ENCODE measurements at places on chromosomes 6 and 20.

DNA sequence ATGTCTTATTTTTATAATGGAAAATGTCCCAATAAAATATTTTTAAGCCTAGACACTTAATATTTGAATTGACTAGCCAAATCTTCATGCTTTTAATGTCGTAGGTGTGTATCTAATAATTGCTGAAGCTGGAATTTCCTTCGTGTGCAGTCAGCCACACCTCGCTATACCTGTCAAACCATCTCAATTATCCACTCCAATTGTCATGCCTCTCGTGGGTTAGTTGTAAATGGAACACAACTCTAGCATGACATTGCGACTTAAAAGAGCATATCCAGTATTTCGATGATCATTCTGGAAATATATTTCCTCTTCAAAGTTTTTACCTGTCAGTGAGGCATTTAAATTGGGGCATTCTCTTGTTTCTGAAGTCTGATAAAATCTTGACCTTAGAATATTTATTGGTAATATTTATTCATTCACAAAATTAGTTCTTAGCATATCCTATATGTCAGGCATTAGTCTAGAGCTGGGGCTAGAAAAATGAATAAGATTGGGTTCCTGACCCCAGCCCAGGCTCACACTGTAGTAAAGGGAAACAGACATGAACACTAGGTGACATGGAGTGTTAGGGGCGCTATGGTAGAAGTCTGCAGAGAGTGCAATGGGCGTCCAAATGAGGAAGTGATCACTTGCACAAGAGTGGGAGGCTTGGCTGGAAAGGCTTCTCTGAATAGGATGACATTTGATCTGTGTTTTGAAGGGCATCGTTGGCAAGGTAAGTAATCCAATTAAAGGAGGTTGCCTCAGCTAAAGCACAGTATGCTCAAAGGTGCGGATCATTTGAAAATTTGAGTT lies 11.0 kb upstream of the CFAP206 start:
- no peak for DNase-seq

DNA sequence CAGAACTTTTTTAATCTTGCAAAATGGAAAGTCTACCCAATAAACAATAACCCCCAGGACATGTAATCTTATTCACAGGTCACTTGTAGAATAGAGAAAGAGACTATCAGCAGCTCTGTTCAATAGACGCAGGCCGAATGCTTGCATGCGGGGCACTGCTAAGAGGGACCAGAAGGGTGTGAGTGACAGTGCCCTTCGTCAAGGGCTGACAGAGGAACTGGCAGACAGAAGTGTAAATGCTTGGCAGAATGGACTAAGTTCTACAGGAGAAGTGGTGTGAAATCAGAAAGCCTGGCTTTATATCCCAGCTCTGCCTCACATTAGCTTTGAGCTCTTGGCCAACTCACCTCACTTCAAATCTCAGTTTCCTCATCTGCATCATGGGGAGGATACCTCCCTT lies 21.0 kb downstream of the DDO start:
- no peak for DNase-seq

GRCh38 chr6:121887724-121888123 lies 452.3 kb downstream of the GJA1 start:
- no peak for DNase-seq

- DNase-seq = no peak
Observed at GRCh38 chr6:150936021-150936555, 70.6 kb downstream of the MTHFD1L start.

- DNase-seq = peak; percentile 52
Observed at GRCh38 chr20:3172933-3173609, at the start of gene LZTS3. Gene LZTS3 (minus strand): TSS chr20:3173549. CDS start chr20:3167163, 6,386 bp downstream.

DNA sequence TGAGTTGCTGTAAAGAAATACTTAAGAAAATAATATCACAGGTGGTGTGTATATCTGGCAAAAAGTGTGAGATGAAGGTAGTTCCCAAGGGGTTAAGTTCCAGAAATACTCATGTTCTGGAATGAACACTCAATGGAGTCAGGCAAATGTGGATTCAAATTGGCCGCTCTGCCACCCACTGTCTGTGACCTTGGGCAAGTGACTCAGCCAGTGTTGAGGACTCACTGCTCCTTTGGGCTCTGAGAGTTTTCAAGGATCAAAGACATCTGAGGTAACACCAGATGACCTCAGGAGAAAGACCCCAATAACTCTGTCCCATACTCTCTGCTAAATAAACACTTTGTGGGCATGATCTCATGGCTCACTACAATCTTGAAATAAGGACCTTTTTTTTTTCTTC lies 59.2 kb upstream of the EYA2 start:
- DNase-seq = no peak

- DNase-seq = no peak
Observed at GRCh38 chr20:58847463-58847862, 3.2 kb downstream of the GNAS-AS1 start.

DNA sequence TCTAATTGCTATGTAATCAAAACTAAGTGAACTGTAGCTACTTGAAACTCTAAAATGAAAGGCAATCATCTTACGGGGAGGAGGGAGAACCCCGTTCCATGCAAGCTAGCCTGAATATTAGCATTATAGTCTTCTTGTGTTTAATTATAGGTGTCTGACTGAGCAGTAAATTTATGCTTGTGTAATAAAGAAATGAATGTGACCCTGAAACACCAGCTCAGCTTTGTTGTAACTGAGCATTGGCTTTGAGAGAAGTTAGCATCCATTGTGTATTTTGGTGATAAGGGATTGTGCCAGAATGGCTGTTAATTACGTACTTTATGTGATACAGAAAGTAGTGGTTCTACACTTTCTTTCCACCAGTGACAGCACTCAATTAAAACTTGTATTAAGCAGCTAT lies 86.9 kb downstream of the QKI start:
- DNase-seq = no peak

DNA sequence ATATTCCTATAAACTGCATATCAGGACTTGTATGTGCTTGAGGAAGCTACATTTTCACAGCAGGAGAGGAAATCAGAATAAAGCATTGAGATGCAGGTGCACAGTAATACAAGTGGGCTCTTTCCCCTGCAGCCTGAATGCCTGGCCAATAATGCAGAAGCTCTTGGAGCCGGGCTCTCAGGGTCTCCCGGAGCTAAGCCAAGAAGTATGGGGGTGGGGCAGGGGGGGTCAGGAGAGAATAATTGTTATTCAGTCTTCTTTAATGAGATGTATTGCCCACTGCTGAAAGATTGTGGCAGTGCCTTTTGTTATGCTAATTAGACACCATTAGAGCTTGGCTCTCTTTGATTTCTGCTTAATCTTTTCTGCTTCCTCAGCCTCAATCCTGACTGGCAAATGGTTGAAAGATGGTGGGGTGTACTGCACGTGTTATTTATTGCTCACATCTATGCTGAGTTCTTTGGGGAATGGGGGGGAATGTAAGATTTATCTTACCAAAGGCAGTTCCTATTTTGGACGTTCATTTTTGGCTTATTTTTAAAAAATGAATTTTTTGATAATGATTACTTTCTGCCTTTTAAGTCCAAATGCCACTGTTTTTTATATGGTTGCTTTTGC lies 407.6 kb upstream of the SOX4 start:
- DNase-seq = no peak

DNA sequence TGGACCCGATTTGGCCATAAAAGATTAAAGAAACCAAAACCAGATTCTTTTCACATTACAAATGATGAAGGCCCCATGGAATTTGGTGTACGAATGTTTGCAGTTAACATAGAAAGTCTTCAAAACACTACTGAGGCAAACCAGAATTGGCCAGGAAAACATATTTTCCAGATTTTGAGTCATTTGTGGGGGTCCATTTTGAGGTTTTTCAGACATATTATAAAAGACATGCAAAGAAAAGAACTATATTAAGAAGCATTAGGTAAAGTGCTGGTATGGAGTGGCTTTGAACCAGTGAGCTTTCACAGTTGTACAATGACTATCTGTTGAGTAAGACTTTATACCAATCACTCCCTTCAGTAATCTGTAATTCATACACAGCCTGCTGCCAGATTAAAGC lies 168.9 kb upstream of the COL21A1 start:
- DNase-seq = no peak

DNA sequence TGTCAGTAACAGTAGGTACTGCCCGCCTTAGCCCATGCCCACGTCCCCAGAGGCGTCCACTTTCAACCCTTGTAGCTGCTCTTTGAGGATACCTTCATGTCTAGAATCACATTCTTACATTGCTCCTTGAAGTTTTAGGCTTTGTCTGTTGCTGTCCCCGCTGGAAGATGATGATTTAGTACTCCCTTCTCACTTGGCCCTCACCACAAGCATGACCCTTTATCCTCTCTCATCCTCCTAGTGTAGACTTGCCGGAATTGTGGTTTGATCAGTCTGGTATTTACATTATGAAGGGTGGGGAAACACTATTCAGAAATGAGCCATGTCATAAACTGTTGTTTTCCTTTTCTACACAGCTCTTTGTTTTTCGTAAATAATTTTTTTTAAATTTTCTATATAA lies 87.4 kb downstream of the ARID1B start:
- DNase-seq = no peak

- no peak for DNase-seq
Observed at GRCh38 chr6:118054082-118054481, 147.0 kb downstream of the SLC35F1 start.

DNA sequence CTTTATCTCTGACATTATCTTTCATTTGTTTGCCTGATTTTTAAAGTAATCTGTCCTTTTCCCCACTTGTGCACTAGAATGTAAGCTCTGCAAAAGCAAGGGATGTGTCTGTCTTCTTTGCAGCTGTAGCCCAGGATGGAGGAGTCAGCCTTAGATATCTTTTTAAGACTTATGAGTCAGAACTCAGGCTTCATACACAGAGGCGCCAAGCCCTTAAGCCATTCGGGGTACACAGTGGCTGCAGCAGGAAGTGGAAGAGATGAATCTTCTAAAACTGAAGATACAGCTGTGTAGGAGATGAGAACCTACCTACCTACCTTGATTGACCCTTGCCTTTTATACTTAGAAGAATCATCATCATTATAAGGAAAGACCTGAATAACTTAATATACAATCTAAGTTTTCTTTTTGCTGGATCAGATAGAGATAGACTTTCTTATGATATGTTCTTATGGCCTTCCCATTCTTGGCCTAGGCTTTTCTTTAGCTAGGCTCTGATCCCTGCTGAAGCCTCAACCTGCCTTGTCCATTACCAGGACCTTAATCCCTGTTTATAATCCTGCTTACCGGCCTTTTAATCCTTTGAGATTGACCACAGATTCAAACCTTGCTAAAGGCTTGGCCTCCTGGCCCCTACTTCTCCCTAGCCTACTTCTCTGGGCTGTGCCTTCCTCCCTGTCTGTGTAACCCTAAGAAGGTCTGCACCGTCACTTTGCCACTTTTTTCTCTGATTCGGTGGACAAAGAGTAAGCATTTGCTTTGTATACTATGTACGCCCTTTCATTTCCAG lies 304.5 kb downstream of the PRL start:
- DNase-seq = no peak

DNA sequence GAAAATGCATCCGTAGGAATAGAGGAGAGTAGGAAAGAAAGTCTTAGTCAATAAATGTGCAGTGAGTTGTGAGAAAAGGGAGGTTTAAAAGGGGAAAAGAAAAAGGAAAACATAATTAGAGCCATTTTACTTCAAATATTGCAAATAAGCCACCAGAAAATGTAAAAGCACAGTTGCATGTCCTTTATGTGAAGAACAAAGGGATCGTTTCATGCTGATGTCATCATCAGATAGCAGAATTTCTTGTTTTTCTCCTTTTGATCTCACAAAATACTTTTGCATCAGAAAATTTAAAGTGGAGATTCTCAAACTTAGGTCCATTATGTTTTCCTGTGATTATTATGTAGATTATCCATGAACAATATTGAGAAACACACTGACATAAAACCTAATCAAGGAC lies 166.7 kb downstream of the HAO1 start:
- DNase-seq = no peak

- no peak for DNase-seq
Observed at GRCh38 chr20:41618807-41619311, 682 bp upstream of the CHD6 start.

GRCh38 chr20:11429889-11430519 lies 487.7 kb upstream of the BTBD3 start:
- DNase-seq = no peak

DNA sequence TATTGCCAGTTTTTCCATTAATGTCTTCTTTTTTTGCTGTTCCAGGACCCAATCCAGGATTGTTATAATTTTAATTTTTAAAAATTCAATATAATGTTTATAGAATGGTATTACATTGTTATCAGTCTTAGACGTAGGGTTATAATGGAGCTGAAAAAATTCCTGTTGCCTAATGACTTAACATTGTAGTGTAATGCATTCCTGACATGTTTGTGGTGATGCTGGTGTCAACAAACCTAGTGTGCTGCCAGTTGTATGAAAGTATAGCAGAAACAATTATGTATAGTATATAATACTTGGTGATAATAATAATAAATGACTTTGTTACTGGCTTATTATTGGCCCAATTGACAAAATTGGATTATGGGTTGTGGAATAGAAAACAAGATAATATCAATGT lies 30.4 kb downstream of the KIZ start:
- no peak for DNase-seq

GRCh38 chr20:12677925-12678324 lies 330.8 kb upstream of the SPTLC3 start:
- no peak for DNase-seq
